Stimulated activated CD8-positive, alpha-beta memory T cell treated with anti-CD3 and anti-CD28 coated beads, Interleukin-2, amount 100 ng/mL, for 1 hour (primary cell): ENCODE measurements at places on chromosomes 12 and 14.

- no peak for DNase-seq
Measured at GRCh38 chr12:110849221-110849620, 2.4 kb downstream of the CCDC63 start.

DNA sequence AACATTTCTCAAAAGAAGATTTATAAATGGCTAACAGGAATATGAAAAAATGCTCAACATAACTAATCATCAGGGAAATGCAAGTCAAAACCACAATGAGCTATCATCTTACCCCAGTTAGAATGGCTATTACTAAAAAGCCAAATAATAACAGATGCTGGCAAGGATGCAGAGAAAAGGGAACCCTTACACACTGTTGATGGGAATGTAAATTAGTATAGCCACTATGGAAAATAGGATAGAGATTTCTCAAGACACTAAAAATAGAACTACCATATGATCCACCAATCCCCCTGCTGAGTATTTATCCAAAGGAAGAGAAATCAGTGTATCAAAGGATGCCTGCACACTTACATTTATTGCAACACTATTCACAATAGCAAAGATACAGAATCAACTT, 58.3 kb downstream of the GUCY2C start:
- no peak for DNase-seq

DNA sequence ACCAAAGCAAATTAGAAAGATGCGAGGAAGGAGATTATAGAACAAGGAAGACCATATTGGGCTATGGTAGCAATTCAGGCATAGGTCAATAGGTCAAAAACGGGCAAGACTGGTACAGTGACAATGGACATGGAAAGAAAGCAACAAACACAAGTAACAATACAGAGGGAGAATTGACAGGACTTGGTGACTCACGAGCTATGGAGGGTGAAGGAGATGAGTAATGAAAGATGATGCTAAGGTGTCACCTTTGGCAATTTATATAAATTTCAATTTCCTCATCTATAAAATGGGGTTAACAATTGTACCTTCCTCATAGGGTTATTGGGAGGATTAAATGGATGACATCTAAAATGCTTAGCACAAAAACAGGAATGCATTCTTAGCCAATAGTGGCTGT, 15.1 kb upstream of the DUSP16 start:
- DNase-seq = no peak

DNA sequence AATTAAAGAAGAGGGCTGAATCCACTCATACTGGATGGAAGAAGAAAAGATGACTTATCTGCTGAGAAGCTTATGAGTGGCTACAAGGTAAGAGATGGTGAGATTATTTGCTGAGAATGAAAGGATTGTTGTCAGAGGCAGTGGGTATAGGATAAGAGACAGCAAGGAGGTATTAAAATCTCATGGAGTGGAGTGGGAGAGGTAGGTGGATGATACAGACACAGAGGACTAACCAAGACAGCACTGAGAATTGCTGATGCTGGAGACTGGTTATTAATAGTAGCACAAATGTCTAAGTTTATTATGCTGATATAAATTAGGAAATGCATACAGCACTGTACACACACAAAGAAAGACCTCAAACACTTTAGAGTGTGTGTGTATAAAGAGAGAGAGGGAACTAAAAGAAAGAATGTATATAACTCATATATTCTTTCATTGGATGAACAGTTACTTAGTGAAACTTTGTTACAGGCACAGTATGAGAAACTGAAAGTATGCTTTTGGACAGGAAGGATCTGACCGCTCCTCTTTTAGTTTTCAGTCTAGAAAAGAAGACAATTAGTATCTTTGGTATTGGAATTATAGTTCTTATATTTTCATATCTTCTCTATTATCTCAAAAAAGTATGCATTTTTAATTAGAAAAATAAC, 543.1 kb downstream of the LRFN5 start:
- no peak for DNase-seq

- no peak for DNase-seq
Measured at GRCh38 chr12:89838833-89839232, 130.2 kb upstream of the ATP2B1 start.

- DNase-seq = no peak
Measured at GRCh38 chr14:65040666-65041433, 54.2 kb downstream of the FNTB start.
